Mesothelial cell of epicardium (in vitro differentiated cells): ENCODE measurements at places on chromosomes 13 and 19.

DNA sequence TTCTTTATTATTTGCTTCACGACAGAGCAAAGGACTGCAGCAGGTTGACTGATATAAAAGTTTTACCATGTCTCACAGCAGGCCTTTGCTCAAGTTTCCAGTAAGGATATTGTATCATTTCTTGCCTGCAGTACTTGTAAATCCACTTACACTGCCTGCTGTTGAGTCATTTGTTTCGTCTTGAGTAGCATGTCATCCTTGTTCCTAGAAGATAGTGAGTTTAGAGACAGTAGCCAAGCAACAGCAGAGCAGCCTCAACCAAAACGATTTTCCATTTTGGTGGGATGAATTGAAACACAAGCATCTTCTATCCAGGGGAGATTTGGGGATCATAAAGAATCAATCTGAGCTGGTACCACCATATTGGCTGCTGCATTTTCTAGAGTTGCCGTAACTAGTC is 24.0 kb upstream of the ALOX5AP start:
- DNase-seq: no peak

- DNase-seq: no peak
These were observed 158.4 kb upstream of the CSNK1A1L start for GRCh38 chr13:37263871-37264270.

GRCh38 chr19:43308244-43308815 is 39.0 kb upstream of the PSG9 start:
- no peak for DNase-seq

GRCh38 chr13:95020298-95020987 is 280.8 kb downstream of the ABCC4 start:
- no peak for DNase-seq

- peak; percentile 77 for DNase-seq
These were observed 2.4 kb upstream of the NTN5 start for GRCh38 chr19:48674921-48675824.

- no peak for DNase-seq
These were observed 556.1 kb upstream of the SLITRK6 start for GRCh38 chr13:86355301-86355700.

- no peak for DNase-seq
These were observed 6.3 kb downstream of the GRAMD1A start for GRCh38 chr19:35006342-35006998.

GRCh38 chr13:98890925-98891324 is 86.9 kb downstream of the DOCK9 start:
- no peak for DNase-seq

GRCh38 chr19:799076-799881 is 2.0 kb downstream of the PTBP1 start:
- DNase-seq: no peak

DNA sequence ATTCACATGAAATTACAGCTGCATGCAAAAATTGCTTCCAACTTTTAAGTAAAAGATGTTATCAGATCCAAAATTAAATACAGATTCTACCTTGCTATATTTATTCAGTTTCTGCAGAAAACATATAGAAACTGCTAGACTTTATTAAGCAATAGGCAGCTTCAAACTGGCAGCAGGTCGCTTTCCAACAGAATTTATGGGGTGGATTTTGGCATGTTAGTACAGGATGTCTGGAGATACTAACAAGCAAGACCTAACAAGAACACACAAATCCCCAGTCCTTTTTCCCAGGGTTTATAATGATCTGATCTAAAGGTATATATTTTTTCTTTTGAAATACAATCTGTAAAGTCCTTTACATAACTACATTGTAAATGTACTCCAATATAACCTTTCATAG is 27.5 kb downstream of the TBC1D4 start:
- no peak for DNase-seq

- DNase-seq: no peak
These were observed 77.3 kb downstream of the DNAJC15 start for GRCh38 chr13:43100667-43101066.

- DNase-seq: no peak
These were observed 282.6 kb downstream of the FOXO1 start for GRCh38 chr13:40383885-40384284.

DNA sequence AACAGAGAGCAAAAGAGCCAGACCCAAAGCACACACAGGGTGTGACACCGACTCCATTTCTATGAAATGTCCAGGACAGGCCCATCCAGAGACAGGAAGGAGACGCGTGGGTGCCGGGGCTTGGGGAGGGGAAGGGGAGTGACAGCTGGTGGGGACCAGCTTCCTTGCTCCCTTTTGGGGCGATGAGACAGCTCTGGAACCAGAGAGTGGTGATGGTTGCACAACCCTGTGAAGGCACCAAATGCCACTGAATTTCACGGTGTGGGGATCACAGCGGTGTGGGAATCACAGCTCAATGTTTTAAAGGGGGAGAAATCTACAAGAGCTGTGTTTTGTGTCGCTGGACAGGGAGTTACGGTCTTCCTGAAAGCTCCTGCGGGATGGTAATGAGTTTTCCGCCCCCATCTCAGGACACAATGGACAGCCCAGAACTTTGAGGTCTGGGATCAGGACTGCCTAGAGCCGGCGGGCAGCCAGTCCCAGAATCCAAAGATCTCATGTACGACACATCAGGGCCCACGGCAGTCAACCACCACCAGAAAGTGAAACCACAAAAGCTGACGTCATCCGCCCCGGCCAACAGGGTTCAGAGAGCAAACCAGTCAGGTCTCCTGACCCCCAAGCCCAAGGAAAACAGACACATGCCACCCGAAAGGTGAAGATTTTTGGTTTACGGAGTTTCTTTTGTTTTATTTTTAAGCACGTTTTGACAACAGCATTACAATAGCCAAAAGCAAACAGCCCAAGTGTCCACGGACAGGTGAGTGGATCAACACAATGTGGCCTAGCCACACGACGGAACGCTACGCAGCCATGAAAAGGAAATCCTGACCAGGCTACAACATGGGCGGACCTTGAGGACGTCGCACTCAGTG is 7.3 kb downstream of the SGTA start:
- DNase-seq: no peak

GRCh38 chr13:24564881-24565280 is 52.3 kb upstream of the PARP4 start:
- DNase-seq: no peak

DNA sequence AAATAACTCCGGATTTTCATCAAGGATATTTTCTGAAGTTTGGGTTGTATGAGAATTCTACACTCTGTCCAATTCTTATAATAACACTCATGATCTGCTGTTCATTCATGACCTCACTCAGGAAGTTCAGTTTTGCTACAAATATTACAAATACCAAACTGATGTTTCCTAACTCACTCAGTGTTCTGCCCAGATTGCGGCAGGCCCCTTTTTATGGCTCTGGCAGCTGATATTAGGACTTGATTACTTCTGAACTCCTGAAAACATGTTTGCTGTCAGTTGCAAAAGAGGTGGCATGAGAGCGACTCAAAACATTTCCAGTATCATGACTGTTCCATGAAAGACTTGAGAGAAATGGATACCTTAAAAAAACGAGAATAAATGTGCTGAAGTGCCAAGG is 188.0 kb downstream of the RGCC start:
- no peak for DNase-seq

DNA sequence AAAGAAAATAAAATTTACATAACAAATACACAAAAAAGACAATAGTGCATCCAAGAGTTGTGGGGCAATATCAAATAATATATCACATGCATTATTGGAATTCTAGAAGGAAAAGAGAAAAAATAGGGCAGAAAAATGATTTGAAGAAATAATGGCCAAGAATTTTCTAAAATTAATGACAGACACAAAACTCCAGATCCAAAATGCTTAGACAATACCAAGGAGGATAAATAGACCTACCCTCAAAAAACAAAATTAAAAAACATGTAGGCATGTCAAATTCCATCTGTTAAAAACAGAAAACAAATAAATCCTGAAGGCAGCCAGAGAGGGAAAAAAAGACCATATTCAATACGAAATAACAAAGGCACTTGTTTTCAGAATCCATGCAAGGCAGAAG is 191.5 kb upstream of the ZNF536 start:
- DNase-seq: no peak

GRCh38 chr13:49108196-49108595 is 111.9 kb upstream of the MLNR start:
- no peak for DNase-seq

GRCh38 chr19:40663695-40664692 is 26.5 kb downstream of the NUMBL start:
- DNase-seq: no peak

GRCh38 chr19:32287086-32287485 is 58.3 kb upstream of the ZNF507 start:
- DNase-seq: no peak

DNA sequence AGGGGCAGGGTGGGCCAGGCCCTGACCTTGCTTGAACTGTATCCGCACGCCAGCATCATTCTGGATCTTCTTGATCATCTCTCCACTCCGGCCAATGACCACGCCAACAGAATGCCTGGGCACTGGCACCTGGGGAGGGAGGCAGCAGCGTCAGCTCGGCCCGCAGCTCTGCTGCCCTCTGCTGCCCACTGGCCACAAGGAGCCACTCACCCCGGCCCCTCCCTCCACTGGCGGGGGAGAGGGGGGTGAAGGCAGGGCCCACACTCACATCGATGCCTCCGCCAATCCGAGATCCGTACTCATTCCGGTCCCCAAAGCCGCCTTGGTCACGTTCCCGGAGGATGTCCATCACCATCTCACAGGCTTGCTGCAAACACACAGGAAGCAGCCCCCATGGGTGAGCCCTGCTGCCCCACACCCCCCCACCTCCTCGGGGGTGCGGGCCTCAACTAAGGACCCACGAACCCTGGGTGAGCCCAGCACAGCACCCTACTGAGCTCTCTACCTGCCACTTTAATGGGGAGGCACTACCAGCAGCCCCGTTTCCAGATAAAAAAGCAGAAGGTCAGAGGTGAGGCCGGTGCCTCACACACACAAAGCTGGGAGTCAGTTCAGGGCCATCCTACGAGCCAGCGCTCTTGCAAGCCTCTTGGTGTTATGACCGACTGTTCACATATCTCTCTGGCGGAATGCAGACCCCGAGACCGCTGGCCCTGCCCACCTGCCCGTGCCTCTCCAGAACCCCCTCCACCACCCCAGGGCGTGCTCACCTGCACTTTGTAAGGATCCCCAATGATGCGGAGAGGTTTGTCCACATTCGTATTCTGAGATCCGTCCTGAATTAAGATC is 6.7 kb downstream of the KHSRP start:
- no peak for DNase-seq

DNA sequence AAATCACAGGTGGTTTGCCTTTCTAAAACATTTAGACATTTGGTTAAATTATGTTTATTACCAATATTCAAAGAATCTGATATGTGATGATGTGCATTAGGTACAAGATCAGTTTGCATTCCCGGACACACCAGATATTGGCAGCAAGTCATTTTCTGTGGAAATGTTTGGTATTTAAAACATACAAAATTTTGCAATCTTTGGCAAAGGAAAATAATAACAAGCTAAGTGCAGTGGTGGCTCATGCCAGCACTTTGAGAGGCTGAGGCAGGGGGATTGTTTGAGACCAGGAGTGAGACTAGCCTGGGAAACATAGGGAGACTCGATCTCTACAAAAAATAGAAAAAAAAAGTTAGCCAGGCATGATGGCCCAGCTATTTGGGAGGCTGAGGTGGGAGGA is 29.1 kb upstream of the TSC22D1 start:
- no peak for DNase-seq
